ENCODE measurements at places on chromosomes 1 and 21. TPM values are rescaled to one million over a fixed set of nuclear protein-coding genes. Genes with fewer than 3 reads are reported as not detected.

TTC39A gene
- polyA plus RNA-seq = 15.1 TPM

MORN1 gene
- 15.0 TPM for polyA plus RNA-seq

ELF3 gene
- 0.35 TPM for polyA plus RNA-seq

CCNL2 gene
- polyA plus RNA-seq = 303 TPM

LCE1F gene
- polyA plus RNA-seq = not detected

ALDH4A1 gene
- 29.4 TPM for polyA plus RNA-seq

SLC25A34 gene
- polyA plus RNA-seq = 4.4 TPM

GBP2 gene
- polyA plus RNA-seq = 0.46 TPM

NUP210L gene
- polyA plus RNA-seq = 0.48 TPM

LEFTY2 gene
- polyA plus RNA-seq = 0.56 TPM

NCAM2 gene
- 48.0 TPM for polyA plus RNA-seq

MX2 gene
- 1.3 TPM for polyA plus RNA-seq

LENEP gene
- polyA plus RNA-seq = 0.39 TPM

CCDC17 gene
- 1.1 TPM for polyA plus RNA-seq

Data from spinal cord (tissue), 10 donors.